Femur (tissue), 1 donor: ENCODE measurements at places on chromosomes 7 and 10.
A peak's percentile ranks its signal among the peaks of the same experiment; 100 is the strongest.

GRCh38 chr10:12811826-12812225 lies 189.7 kb downstream of the CCDC3 start:
- peak; percentile 46 for DNase-seq

- no peak for DNase-seq
These were observed 13.9 kb downstream of the PARD3 start for GRCh38 chr10:34801097-34801733.

DNA sequence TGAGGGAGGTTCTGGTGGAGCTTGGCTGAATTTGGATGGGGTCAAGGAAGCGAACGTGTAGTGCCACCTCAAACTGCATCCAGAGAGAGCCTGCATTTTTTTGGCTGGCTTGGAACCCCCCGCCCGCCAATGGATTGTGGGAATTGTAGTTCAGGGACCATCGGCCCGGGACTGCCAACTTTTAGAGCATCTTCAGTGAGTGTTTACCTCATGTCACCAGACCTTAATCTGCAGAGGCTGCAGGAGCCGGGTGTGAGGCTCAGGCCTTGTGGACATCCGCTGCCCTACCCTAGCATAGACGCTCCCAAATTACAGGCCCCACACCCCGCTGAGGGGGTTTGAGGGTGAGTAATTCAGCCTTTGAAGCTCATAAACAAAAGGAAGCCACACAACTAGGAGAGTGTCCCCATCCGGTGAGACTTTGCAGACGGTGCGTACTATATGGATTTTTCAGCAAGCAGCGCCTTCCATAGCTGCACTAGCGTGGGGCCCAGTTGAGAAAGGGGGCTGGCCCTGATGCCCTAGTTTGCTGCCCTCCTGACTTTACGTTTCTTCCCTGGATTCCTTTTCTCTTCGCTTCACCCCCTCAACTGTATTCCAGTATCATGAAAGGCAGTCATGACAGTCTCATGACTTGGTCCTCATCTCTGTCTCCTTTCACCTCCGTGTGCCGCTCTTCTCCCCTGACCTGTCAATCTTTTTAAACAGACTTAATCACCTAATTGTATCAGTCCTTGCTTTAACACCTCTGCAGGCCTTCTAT lies 717 bp downstream of the CNPY4 start:
- peak; percentile 86 for DNase-seq

DNA sequence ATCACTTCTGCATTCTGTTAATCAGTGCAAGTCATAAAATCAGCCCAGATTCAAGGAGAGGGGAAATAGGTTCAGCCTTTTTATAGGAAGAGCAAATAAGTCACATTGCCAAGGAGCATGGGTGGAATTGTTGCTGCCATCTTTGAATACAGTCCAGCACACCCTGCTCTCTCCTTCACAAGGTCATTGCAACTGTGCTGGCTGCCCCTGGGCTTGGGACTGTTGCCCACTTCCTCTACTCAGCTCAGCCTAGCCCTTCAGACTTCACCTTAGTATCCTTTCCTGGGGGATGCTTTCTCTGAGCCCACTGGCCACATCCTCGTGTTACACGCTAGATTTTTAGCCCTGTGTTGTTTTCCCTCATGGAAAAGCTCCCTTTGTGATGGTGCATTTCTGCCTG lies 527.7 kb downstream of the GALNT17 start:
- no peak for DNase-seq

DNA sequence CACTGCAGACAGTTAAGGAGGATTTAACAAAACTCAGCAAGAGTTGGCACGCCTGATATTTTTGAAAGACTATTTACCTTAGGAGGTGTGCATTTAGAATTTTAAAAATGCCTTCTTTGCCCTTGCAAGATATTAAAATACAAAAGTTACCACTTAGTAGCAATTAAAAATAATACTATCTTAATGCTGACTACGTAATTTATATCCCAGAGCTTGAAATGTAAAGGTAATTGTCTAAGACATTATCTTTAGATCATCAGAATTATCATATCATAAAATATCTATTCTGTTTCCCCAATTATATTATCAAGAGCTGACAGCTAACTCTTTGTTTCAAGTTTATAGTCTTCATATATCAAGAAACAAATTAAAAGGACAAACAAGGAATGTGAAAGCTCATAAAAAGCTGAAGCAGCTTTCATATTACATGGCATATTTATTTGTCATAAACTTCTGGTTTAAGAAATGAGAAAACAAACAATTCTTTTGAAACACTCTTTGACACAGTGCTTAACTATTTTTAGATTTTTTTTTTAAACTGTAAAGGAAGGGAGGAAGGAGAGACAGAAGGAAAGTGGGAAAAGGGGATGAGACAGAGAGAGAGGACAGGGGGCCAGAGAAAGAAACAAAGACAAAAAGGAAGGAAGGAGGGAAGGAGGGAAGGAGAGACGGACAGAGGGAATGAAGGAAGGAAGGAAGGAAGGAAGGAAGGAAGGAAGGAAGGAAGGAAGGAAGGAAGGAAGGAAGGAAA lies 73.5 kb downstream of the RTKN2 start:
- DNase-seq, result no peak

DNA sequence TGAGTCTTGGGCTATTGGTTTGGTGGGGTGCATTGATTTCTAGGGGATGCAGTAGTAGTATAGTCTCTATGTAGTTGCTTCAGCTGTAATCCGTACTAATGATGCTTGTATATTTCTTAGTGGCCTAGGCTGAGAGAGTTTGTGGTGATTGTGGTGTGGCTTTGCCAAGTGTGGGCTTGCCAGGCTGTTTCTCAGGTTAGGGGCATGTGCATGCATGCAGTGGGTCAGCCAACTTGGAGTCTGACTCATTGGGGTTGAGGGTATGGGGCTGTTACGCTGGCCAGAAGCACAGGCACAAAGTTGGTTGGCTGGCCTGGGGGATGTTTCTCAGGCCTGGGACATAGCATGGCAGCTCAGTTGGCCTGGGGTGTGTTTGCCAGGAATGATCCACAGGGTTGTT lies 25.7 kb upstream of the PLA2G12B start:
- no peak for DNase-seq

DNA sequence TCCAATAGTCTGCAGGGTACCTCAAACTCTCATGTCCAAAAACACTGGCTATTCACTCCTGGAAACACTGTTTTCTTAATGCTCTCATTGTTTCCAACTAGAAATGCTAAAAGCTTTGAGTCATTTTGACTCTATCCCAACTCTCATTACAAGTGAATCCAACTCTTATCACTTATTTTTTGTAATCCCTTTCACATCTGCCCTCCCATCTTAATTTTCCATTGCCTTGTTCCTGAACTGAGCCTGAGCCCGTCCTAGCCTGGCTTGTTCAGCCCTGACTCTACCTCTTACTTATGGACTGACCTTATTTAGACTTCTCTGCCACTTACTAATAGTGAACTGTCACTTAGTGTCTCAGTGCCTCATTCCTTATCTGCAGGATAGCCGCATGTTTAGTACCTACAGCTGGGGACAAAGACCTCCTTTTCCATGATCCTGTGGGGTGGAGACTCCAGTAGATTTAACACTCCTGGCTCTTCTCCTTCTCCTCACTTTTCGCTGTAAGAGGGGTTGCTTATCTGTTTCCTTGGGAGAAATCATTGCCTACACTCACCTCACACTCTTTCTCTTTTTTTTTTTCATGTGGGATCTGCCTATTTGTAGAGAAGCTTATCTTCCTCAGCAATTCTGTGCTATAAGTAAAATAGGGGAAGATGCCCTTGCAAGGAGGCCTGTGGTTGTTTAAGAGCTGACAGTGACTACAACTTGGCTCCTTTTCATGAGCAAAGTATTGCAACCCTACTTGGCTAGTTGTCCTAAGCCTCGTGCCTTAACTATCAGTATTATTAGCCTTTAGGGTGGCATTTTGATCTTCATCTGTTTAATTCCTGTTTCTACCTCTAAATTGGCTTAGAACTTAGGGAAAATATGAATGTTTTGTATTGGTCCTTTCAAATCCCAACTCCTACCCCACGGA lies 56.4 kb downstream of the SLC16A12 start:
- DNase-seq, result no peak

- DNase-seq, result no peak
These were observed 24.2 kb downstream of the MGMT start for GRCh38 chr10:129491123-129491734.

- no peak for DNase-seq
These were observed 295.6 kb downstream of the AUTS2 start for GRCh38 chr7:69893906-69894305.

GRCh38 chr7:114652041-114652440 lies 237.4 kb downstream of the FOXP2 start:
- DNase-seq, result no peak

DNA sequence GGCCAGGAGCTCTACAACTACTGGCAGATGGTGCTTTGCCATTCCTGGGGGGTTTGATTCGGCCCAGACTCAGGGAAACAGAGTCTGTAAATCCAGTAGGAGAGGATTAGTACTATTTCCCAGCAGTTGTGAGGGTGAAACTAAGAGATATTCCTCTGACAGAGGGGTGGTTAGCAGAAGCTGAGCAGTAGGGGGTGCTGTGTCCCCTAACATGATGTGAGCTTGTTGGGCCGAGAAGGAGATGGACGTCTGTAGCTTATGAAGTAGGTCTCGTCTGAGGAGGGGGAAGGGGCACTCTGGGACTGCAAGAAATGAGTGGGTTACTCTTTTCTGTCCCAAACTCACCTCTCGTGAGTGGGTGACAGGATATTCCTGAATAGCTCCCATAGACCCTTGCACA lies 179.2 kb upstream of the MBL2 start:
- no peak for DNase-seq

DNA sequence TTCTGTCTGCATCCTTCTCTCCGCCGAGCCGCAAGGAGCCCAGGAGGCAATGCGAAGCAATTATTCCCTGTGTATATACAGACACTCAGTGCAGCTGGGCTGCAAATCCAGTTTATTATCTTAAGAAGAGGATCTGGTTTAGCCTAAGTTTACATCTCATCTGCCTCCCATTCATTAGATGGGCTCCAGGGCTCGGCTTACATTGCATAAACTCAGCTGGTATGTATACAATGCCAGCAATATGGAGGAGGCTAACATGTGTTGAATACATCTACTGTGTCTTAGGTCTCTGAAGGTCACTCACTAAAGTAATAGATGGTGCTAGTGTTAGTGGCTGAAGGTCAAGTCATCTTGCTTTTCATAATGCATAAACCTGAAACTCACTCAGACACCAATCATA lies 996.8 kb downstream of the KCNMA1 start:
- DNase-seq, result no peak

GRCh38 chr10:650441-650851 lies 39.0 kb downstream of the DIP2C start:
- no peak for DNase-seq

GRCh38 chr7:69585169-69585568 lies 13.1 kb upstream of the AUTS2 start:
- no peak for DNase-seq

DNA sequence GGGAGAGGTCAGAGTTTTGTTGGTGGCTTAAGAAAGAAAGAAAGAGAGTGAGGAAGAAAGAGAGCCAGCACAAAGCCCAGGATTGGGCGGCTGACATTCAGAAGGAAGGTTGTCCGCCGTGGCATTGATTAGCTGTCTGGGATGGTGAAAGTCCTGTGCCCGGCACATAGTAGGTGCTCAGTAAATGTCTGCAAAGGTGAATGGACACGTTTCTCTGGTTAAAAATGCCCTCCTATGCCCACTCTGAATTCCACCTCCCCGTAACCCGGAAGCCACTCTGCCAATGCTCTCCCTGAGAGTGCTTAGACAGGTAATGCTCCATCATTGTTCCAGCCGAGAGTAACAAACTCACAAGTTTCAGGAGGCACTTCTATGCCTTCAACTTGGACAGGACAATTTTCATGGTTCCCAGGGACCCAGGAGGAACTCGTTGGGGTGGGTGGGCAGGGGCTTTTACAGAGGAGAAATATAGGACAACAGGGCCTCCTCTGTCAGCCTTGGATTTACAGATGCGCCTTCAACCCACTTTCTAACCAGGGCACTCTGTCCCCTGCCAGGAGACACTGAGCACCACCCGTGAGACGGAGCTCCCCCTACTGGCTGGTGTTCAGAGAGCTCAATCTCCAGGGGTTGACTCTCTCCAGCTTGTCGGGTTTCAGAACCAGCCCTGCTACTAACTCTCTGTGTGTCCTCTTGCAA lies 411.5 kb upstream of the ZMIZ1 start:
- peak; percentile 69 for DNase-seq

DNA sequence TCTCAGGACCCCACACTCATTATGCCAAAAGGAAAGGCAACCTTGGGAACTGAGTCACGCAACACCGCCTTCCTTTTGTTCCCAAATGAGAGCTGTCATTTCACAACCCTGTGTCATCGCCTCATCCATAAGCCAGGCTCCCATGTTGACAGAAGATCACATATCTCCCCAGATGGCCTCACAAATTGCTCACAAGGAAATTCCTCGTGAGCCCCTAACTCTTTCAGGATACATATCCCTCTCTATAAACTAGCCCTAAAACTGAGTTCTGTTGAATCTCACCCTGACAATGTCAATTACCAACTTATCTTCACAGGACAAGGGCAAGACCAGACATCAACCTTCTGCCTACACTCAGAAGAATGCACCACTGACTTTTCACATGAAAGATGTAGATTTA lies 22.6 kb downstream of the CCDC3 start:
- DNase-seq, result no peak

DNA sequence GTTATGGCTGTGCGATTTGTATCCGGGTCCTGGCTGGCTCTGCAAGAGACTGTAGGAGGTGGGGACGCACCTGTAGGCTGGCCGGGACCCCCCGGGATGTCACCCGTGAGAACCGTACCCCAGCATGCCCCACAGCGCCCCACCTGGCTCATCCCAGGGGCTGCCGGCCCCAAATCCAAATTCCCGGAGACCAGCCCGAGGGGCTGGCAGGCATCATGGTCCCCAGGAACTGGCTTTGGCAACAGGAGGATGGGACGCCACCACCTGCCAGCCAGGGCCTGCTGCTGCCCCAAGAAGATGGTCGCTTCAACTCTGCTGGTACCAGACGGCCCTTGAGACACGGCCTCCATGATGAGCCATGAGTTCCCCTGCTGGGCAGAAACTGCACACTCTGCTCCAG lies 239.4 kb downstream of the ELFN1 start:
- no peak for DNase-seq

- DNase-seq, result no peak
These were observed 82.7 kb downstream of the RAMP3 start for GRCh38 chr7:45240273-45240771.

- peak; percentile 35 for DNase-seq
These were observed 1.8 kb downstream of the RP9 start for GRCh38 chr7:33107136-33108066.

DNA sequence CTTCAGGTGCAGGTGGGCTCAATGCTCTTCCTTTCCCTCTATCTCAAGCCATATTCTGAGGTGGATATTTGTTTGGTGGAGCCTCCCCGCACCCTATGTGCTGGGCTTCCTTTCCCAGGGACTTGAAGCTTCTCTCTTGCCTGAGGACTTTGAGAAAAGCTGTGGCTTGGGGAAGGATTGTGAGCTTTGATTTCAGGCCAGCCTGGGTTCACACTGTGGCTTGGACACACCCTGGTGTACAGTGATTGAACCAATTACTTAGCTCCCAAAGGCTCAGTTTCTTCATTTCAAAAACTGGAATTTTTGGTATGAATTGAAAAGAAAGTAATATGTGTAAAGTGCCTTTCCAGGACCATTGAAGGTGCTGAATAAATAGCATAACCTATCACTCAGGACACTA lies 224.5 kb upstream of the GLI3 start:
- DNase-seq, result no peak
